Activated naive CD8-positive, alpha-beta T cell treated with anti-CD3 and anti-CD28 coated beads for 36 hours (primary cell): ENCODE measurements at places on chromosomes 6 and 20.

- DNase-seq, result no peak
These were observed 501.3 kb downstream of the CD109 start for GRCh38 chr6:74197310-74197709.

- peak; percentile 73 for DNase-seq
These were observed 38.3 kb downstream of the COX4I2 start for GRCh38 chr20:31675828-31676608.

GRCh38 chr20:60358101-60358500 is 399.9 kb downstream of the CDH26 start:
- no peak for DNase-seq

GRCh38 chr6:96450082-96450769 is 71.4 kb upstream of the UFL1 start:
- no peak for DNase-seq

DNA sequence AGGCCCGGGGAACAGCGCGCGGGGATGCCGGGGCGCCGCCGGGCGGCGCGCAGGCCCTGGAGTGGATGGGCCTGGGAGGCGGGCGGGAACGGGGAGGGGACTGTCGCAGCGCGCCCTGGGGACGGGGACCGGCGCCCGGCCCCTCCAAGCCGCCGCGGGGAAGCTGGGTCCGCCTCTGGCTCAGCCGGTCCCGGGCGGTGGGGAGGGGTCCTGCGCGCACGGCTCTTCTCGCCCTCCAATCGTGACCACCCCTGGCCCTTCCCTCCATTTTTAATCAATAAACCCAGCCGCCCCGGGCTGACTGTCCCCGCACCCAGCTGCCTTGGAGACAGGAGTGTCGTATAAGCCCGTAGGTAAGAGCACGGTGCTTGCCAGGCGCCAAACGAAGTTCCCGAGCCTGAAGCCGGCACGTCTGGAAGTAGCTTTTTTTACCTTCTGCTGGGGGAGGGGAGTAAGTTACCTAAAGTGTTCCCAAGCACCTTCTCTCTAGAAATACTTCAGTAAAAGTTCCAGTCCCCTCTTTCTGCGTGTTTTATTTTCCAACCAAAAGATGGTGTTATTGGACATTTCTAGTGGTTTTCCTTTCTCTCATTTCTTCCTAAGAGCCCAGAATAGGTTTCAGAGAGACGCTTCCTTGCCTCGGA is 780 bp upstream of the TAF4 start:
- DNase-seq, result peak; percentile 45

DNA sequence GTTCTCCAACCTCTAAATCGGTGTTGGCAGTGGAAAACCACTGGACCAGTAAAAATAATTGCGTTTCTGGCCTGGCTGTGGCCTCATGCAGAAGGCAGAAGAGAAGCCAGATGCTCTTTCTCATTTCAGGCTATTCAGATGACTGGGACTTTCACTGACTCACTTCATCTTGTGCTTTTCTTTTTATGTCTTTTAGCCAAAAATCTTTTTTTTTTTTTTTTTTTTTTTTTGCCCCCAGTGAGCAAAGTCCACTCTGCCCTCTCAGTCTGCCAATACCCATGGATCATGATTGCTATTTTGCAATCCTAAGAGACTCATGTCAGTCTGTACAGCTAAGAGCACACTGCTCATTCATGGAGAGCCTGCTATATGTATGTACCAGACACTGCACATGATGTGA is 962.5 kb downstream of the KIF16B start:
- no peak for DNase-seq

DNA sequence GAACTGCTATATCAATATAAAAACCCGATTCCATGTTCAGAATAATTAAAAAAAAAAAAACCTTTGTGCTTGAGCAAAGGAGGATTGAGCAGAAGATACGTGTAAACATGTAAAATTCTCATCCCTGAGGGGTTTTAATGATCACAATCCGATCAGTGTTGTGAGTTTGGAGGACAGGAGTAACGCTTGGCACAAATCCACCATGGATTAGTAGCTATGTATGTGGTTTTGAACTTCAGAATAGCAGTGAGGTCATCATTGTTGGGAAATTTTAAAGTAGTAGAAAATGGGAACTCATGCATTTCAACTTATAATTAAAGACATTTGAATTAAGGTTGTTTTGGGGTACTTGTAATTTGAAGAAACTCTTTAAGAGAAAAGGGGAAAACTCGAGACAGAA is 203.2 kb downstream of the RPS12 start:
- DNase-seq, result no peak
